ENCODE measurements at places on chromosomes 6 and 20.

DNA sequence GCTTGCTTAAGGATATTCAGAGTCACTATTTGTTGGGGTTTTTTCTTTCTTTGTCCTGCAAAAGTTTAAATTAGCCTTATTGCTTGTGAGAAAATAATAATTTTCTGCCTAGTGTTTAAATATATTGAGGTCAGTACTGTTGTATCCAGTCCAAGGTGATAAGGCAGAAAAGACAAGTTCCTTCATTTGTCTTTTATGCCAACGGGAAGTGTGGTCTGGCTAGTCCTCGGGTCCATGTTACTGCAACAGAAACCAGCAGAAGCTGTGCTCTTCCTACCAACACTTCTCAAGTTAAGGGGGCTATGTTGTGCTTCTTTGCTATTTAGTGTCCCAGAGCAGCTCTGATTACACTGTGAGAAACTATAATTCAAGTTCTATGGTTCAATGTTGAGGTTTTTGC is 301.1 kb downstream of the TBC1D7 start:
- DNase-seq: no peak

DNA sequence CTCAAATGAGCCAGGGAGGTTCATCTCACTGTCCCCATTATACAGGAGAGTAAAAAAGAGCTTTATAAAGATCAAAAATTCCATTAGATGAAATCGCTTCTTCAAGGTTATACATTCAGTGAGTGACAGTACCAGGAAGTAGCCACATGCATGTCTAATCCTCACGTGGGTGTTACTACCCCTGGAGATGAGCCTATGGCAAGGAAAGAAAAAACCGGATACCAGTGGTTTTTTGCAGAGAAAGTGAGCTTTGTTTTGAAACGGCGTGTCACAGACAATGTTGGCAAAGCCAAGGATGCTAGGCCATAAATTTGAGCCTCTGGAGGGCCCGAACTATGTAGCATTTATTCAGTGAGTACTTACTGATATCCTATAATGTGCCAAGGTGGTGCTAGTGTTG is 215.0 kb upstream of the RIN2 start:
- no peak for DNase-seq

GRCh38 chr20:33944914-33945313 is 48.8 kb upstream of the RALY start:
- DNase-seq: no peak

DNA sequence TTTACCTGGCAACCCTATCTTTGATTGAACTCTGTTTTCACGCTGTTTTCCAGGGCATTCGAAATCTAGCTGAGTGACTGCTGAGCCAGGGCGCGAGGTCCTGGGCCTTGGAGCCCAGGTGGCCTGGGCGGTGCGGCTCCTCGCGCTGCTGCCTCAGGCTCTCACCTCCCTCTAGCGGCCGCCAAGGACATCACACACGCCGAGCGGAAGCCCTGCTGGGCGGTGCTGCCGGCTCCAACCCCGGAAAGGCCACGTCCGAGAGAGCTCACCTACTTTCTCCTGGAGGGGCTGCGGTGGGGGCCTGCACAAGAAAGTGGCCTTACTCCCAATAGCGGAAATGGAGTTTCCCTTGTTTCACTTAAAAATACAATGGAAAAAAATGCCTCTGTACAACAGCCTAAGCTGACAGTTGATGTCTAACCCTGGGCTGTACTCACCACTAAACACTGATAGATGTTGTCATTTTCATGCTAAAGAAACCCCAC is 77.7 kb downstream of the ELOVL4 start:
- DNase-seq: peak; percentile 94

- DNase-seq: no peak
These were observed 43.6 kb upstream of the FOXP4 start for GRCh38 chr6:41502566-41502916.

DNA sequence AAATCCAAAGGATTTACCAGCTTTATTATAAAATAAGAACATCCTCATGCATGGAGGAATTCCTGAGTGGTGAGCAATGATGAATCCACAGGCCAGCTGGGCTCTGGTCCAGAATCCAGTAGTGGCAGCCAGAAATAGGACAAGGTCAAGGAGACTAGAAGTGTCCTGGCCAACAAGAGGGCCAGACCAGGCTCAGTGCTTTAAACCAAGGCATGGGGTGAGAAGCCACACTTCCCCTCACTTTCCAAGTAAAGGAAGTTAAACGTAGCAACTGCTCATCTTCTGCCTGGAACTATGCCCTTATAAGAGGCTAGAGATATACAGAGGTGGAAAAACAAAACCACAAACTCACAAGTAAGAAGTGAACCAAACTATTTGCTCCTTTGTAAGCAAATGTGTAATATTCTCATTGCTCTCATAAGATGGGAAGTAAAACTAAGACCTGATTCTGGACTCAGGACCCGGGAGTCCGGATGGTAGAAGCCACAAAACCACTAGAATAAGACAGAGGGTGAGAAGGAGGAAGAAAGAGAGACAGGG is 253.2 kb downstream of the UST start:
- DNase-seq: no peak

- no peak for DNase-seq
These were observed 22.2 kb upstream of the ADGRG6 start for GRCh38 chr6:142279350-142280180.

DNA sequence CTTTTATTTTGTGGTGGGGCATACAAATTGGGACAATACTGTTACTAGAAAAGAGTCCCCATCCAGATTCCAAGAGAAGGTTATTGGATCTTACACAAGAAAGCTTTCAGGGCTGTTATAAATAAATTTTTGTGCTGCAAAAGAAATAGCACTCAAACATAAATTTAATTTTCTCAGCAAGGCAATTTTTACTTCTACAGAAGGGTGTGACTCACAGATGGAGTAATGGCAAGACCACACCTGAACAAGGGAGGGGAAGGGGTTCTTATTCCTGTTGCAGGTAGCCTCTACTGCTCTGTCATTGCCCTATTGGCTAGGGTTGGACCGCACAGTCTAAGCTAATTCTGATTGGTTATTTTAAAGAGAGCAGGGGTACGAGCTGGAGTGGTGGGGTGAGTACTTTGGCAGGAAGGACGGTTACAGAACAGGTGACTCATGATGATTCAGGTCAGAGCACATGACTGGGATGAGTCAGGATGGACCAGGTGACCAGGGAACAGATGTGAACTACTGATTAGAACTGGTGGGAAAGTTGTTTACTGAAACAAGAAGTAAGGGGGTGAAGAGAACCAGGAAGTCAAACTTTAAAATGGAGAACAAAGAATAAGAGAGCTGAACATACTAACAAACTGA is 41.1 kb downstream of the CNR1 start:
- DNase-seq: no peak

GRCh38 chr6:145898376-145898775 is 65.8 kb downstream of the SHPRH start:
- DNase-seq: no peak

DNA sequence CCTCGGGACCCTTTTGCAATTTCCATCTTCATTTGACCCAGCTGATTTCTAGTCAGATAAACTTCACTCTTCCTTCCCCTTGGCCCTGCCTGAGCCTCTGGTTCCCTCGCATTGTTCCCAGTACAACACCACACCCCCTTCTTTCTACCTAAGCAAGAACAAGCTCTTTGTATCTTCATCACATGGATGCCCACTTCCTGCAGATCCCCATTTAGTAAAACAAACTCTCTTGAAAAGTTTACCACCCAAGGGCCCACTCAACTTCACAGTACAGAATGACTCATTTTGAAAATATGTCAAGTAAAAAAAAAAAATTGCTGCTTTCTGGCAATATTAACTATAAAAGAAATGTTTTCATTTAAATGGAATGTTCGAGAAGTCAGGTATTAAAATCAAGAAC is 5.2 kb downstream of the FAXC start:
- no peak for DNase-seq

DNA sequence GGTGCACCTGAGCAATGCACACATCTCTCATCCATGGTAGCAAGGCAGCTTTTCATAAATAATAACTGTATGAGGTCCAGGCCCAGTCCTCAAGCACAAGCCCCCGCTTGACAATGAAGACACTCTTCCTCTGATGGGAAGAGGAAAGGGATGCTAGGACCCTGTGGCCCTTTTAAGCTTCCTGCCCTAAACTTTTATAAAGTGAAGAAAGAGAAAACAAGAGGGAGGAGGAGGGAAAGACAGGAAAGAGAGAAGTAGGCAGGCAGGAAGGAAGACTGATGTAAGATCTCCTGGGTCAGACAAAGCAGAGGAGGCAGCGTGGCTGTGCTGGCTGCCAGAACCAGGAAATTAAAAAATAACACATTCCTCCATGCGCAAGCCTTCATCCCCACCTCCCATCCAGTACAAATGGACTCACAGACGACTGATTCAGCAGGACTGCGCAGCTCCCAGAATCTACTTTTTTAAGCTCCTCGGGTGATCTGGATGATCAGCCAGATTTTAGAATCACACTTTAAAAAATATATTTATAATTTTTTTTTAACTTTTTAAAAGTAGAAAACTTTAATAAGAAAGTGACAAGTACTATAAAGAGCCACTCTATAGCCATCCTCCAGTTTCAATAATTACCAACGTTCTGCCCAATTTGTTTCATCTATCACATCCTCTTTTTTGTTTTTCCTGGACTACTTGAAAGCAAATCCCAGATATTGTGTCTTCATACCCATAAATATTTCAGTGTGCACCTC is 16.5 kb downstream of the TNFAIP3 start:
- no peak for DNase-seq

GRCh38 chr20:3181270-3181669 is 7.9 kb upstream of the LZTS3 start:
- no peak for DNase-seq

- no peak for DNase-seq
These were observed 150.5 kb upstream of the PRSS16 start for GRCh38 chr6:27096834-27097511.

GRCh38 chr20:23350904-23351838 is 580 bp downstream of the NXT1 start:
- peak; percentile 86 for DNase-seq

GRCh38 chr6:135568379-135568778 is 70.8 kb upstream of the AHI1 start:
- DNase-seq: no peak

DNA sequence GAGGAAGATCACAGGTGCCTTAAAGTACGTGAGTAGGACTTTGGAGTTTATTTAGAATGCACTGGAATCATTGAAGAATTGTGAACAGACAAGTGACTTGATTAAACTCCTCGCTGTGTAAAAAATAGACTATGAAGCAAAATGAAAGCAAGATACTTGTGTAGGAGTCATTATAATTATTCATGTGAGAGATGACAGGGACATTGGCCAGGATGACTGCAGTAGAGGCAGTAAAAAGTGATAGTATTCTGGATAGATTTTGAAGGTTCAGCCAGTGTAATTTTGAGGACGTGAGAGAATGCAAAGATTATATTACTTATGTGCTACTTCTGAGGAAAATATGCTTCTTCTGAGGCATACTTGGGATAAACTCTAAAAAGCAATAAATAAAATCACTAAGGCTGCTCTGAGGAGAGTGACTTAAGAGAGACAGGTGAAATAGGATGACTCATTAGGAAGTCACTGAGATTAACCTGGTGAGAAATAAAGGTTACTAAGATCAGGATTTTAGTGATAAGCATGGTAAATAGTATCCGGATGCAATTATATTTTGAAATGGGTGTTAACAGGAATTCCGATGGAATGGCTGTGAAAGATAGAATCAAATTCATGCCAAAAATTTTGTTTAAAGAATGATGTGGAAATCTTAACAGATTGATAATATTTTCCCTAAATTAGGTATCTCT is 202.0 kb downstream of the CENPW start:
- DNase-seq: no peak
